T1000 (cell line): ENCODE measurements at places on chromosomes 12 and 14.
A peak's percentile ranks its signal among the peaks of the same experiment; 100 is the strongest.

DNA sequence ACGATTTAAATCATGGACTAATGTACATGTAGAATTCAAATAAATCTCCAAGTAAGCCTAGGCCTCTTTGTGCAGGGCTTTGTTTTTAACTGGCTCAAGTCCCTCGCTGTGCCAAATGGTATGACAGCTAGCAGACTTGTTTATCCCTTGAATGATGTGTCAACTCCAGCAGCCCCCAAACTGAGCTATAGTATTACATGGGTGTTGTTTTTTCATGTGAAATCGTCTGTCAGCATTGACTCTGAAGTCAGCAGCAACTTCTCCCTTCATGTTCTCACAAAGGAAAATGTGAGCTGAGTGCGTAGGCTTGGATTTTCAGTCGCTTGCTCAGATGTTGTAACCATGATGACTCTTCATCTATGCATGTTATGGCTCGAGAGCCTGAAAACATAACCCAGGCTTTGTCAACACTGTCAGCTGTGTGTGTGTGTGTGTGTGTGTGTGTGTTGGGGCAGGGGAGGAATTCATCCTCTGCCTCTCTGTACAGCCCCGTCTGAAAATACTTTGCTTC, 73.3 kb downstream of the PTHLH start:
- DNase-seq = peak; percentile 61

- DNase-seq = no peak
These were observed 79.5 kb upstream of the CCDC198 start for GRCh38 chr14:57573173-57573572.

DNA sequence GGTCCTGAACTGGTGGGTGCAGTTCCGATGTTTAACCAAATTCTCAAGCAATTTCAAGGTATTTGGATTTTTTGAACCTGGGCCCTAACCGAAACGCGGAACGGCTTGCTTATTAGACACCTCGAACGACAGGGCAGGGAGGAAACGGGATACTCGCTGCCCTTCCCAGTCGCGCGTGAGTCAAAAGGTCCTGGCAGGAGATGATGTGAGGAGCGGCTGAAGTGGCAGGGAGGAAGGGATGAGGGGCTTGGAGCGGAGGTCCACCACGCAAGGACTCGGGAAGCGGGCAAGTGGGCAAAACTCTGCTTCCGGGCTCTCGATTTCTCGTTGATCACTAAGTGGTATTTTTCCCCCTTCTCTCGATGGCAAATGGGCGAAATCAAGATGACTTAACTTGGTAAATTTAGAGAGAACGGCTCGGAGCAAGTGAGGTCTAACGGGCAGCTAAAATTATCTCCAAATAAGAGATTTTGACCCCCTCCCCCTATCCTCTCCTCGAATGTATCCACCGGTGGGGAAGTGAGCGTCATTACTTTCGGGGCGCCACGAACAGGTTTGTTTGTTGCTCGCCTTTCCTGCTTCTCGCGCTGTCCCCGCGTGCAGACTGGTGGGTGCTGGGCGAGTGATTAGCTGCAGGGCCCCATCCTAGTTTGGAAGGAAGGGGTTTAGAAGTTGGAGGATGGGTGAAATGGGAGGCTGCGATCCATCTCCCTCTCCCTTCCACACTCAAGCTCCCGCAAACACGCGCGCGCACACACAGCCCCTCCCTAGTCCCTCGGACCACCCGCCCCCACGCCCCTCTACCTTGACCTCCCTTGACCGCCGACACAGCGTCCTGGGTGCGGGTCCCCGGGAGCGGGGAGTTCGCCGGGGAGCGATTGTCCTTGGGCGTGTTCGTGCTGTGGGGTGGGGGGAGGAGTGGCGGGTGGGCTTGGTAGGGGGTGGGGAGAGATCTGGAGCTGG, 986 bp upstream of the NTF3 start:
- no peak for DNase-seq

DNA sequence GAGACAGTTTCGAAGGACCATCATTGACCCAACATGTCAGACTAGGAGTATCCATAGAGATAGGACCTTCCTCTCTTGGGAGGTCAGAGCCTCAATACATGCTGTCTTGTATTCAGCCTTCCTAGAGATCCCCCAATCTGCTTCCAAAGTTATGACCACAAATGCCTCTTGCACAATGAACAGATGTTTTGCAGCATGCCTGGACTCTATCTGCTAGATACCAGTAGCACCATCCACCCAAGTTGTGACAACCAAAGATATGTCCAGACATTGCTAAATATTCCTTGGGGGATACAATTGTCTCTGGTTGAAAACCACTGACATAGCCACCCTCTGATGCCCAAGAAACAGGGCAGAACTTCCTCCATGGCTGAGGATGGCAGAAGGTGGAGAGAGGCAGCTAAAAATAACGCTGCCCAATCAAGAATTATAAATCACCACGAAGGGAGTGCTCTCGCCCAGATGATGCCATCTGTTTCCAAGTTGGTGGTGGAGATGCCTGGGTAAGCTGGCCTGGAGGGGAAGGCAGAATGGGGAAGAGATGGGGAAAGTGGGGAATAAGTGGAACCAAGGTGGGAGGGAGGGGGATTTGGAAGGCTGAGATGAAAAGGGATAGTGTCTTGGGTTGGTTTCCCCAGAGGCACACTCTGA, 42.9 kb upstream of the NOS1 start:
- no peak for DNase-seq

DNA sequence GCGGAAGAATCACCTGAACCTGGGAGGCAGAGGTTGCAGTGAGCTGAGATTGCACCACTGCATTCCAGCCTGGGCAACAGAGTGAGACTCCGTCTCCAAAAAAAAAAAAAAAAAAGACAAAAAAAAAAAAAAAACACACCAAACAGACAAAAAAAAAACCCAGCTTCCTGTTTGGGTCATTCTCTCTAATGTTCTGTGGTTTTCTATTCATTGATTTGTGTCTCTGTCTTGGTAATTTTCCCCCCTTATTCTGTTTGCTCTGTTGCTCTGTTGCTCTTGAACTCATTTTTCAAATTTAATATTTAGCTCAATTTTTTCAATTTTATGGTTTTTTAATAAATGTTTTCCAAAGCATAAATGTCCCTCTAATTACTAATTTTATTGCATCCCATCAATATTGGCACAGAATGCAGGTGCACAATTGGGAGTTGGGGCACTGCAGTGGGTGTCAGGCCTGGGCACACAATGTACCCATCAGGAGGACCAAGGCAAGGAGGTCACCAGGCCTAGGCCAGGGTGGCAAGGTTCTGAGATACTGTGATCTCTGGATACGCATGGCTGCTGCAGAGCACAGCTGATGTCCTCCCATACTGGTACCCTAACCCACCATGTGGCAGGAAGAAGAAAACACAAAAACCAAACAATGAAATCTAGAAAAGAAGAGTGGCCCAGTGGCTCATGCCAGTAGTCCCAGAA, 8.0 kb upstream of the GNPTAB start:
- DNase-seq = no peak

DNA sequence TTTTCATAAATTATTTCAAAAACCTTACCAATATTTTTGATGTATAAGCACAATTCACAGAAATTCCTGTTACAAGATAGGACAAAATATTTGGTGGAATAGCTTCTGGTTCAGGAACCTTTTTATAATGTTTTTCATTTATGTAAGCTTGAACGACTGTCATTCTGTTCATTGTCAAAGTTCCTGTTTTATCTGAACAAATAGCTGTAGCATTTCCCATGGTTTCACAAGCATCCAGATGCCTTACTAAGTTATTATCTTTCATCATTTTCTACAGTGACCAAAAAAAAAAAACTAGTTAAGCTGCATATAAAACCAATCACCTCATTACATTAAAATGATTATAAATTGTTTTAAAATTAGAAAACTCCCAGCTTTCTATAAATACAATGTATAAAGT, 87.1 kb downstream of the ATP2B1 start:
- no peak for DNase-seq

GRCh38 chr12:79143803-79144202, 279.2 kb downstream of the SYT1 start:
- DNase-seq = no peak

- DNase-seq = no peak
These were observed 55.8 kb upstream of the CHGA start for GRCh38 chr14:92866901-92867865.

DNA sequence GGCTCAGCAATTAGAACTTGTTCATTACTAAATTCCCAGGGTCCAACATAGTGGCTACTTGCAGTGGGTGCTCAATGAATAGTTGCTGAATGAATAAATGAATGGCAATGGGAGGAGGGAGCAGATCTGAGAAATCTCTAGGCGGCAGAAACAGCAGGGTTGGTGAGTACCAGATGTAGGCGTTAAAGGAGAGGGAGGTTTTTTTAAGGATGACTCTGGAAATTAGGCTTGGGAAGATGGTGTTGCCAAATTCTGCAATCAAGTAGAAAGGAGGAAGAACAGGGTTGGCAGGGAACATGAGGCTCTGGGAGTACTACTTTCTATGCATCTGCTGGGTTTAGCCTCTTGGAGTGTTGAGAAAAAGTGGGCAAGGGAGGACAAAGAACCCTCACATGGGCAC, 207.1 kb downstream of the APAF1 start:
- DNase-seq = no peak

GRCh38 chr14:97844042-97844441, 1046.9 kb downstream of the VRK1 start:
- no peak for DNase-seq

GRCh38 chr12:56839915-56840325, 76.8 kb downstream of the HSD17B6 start:
- DNase-seq = peak; percentile 58

DNA sequence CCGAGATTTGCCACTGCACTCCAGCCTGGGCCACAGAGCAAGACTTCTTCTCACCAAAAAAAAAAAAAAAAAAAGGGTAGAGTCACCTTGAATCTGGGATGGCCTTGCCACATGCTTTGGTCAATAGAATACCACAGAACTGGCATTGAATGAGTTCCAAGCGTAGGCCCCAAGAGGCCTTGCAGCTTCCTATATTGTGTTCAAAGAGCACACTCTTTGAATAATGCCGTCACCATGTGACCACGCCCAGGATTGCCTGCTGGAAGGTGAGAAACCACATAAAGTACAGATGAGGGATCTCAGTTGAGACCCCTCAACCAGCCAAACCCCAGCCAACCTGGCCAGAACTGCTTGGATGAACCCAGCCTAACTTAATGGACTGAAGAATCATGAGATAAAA, 239.2 kb upstream of the AMIGO2 start:
- DNase-seq = no peak

GRCh38 chr12:50505675-50506530, 1.1 kb downstream of the DIP2B start:
- DNase-seq = no peak

GRCh38 chr12:52522346-52523011, 2.3 kb upstream of the KRT5 start:
- DNase-seq = no peak

GRCh38 chr12:110373425-110373824, 30.1 kb downstream of the ANAPC7 start:
- DNase-seq = no peak

GRCh38 chr12:90859591-90859990, 95.4 kb downstream of the CCER1 start:
- no peak for DNase-seq

DNA sequence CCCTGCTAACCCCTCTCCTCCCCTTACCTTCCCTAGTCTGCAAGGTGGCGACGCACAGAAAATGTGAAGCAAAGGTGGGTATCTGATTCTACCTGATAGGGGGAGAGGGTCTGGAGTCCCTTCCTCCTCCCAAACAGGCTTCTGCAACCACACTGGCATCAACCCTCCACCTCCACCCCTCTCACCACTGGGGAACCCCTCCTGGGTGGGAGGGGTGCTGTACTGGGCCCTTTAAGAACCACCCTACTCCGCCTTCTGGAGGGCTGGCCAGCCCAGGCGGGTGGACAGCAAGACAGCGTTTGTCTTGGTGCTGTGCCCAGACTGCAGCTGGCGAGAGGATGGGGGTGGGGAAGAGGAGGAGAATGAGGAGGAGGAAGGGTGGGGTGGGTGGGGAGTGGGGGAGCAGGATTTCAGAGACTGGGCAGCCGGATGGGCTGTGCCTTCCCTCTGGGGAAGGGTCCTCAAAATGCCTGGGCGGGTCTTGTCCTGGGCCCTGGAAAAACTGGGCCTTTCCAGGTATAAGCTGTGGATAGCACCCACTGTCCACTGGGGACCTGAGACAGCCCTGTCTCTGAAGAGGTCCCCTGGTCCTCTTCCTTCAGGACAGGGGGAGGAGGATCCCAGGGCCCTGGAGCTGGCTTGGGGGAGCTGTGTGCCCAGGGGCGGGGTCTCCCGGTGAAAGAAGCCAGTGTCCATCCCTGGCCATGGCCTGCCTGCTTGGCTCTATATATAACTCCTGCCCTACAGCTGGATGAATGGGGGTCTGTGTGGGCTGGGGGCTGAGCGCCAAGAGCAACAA, 2.8 kb downstream of the TNS2 start:
- no peak for DNase-seq

- no peak for DNase-seq
These were observed 32.8 kb upstream of the DEGS2 start for GRCh38 chr14:100192250-100192671.

DNA sequence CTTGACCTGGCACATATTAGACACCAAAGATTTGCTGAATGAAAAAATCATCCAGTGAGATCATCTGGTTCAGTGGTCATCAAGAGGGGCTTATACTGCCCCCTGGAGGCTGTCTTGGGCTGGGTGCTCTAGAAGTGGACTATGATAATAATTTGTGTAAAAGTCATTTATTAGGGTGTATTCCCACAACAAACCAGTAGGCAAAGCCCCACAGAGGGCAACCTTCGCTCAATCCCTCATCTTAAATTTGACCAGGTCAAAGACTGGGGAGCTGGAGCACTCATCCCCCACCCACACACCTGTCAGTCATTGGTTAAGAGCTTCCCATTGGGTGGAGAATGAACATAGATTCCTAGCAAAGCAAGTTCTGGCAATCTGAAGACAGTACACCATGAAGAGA, 20.0 kb upstream of the FICD start:
- no peak for DNase-seq

DNA sequence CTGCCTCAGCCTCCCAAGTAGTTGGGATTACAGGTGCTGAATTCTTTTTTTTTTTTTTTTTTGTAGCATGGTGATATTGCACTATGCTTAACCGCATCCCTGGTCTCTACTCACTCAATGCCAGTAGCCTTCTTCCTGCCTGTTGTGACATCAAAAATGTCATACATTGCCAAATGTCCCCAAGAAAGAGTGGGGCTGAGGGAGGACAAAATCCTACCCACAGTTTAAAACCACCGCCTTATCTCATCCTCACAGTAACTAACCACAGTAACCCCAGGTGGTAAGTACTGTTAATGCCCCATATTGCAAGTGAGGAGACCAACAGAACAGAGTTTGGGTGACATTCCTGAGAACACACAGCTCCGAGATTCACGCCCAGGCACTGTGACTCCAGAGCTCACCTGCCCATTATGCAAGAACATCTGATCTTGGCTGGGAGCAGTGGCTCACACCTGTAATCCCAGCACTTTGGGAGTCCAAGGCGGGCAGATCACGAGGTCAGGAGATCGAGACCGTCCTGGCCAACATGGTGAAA, 19.6 kb downstream of the MORN3 start:
- no peak for DNase-seq

DNA sequence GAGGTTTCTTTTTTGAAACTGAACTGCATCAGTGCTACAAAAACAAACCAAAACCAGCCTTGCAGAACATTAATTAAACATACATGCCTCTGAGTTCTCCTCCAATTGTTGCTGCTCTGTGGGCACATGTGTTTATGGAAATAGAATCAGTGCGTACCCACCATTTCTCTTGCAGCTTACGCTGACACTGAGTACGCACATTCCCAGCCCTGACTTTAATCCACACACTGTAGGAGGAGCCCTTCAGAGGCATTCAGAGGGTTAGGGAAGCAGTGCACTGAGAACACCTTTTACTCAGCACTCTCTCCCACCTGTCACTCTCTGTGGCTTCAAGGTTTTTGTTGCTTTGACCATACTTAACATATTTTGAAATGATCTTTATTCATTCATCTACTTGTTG, 250.5 kb upstream of the PWP1 start:
- no peak for DNase-seq

- DNase-seq = no peak
These were observed 65.3 kb upstream of the TSPAN8 start for GRCh38 chr12:71223139-71223538.
